ENCODE measurements at places on chromosomes 6 and 20.
A peak's percentile ranks its signal among the peaks of the same experiment; 100 is the strongest.

GRCh38 chr6:125507987-125508655 lies 206.4 kb upstream of the HDDC2 start:
- no peaks in the 10 kb centered on the region for H3K27me3 ChIP-seq
- H3K36me3 ChIP-seq = no peaks in the 10 kb centered on the region
- DNase-seq = no peak
- H3K4me1 ChIP-seq = peaks cover 27% of the 10 kb centered on the region

DNA sequence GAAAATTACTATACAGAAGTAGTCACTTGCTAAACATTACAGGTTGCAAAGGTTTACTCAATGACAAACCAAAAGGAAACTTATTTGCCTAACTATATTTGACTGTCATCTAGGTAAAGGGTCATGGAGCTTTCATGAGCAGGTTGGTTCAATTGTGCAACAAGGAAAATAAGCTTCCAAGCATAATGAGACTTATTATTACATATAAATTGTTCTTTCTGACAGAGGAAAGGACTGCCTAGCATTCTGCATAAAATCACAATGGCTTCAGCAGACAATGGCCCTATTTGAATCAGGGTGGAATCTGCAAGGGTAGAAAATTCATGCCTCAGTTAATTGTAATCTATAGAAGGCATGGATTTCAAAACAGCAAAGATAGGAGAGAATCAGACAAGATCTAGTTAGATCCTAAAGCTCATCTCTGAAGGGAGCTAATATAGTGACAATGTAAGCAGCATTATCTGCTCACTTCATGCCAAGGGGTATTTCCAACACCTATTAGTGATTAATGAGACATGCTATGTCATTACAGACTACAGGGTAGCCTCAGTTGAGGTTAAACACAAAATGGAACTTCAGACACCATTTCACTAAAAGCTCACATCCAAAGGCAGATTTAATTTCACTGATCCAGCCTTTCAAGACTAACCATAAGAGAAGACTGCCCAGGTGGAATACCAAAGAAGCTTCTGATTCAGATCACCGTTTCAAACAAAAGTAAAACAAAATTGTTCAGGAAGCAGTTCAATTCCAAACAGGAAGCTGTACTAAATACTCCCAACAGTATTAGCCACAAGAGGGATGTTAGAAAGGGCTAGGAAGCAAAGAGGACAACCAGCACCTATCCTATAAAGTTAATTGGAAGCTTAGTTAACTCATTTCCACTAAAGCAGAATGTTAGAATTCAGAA lies 8.5 kb downstream of the STAU1 start:
- DNase-seq = no peak
- H3K27ac ChIP-seq = peak overlapping the region; percentile 2
- peaks cover 17% of the 10 kb centered on the region for H3K4me1 ChIP-seq
- no peaks in the 10 kb centered on the region for H3K36me3 ChIP-seq

DNA sequence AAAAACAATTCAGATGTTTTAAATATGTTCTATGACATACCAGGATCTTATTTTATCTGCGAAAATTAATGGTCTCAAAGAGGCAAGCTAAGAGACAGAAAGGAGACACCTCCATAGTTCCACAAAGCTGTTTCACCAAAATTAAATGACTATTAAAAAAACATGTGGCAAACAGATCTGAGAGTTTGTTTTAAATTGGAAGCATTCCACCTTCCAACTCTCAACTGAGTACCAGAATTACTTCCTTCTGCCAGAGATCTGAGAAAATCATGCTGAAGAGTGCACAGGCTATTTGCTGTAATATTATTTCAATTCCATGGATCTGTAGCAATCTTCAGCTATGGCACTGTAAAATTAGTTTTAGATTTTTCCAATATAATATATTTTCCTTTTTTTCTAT lies 669.5 kb upstream of the MARCKS start:
- H3K4me1 ChIP-seq = peaks cover 40% of the 10 kb centered on the region
- peak overlapping the region; percentile 51 for H3K27ac ChIP-seq

DNA sequence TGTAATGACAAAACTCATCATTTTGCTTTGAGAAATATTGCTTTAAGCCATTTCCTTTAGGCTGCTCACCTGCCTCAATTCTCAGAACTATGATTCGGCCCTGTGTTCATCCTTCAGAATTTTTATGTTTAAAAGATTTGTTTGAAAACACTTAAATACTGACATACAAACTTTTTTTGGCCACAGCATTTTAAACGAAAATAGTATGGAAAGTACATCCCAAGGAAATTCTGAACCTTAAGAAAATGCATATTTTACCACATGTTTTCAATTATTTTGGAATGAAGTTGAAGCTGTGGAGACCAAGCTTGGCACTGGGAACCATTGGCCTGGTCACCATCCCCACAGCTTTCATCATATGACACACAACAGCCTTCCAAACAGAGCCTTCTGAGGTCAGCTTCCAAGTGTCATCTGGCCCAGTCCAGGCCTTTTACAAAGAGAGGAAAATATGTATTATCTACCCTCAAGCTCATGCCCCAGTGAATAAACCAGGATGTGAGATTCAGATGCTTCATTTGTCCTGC lies 83.3 kb downstream of the SOD2 start:
- no peaks in the 10 kb centered on the region for H3K27me3 ChIP-seq

DNA sequence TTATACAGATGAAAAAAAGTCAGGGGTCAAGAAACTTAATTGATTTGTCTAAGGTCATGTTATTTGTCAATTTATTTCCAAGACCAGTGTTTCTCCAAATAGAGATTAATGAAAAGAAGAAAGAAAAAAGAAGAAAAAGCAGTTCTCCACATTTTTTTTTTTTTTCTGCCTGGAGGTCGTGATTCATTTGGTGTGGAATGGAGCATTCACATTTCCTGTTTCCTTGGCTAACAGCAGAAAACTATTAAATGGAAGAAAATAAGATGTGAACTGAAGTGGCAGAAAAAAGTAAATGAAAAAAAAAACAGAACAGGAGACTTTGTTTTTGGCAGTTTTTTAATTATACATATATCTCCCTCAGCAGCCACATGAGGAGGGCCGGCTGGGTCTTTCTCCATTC lies 470.8 kb upstream of the ZNF337 start:
- no peak for DNase-seq
- H3K27ac ChIP-seq = peak overlapping the region; percentile 90
- no peaks in the 10 kb centered on the region for H3K36me3 ChIP-seq
- peak overlapping the region; percentile 47 for H3K4me3 ChIP-seq
- no peaks in the 10 kb centered on the region for H3K27me3 ChIP-seq

- no peak overlapping the region for H3K4me3 ChIP-seq
- no peak overlapping the region for H3K27ac ChIP-seq
- H3K4me1 ChIP-seq = peaks cover 6% of the 10 kb centered on the region
- no peak for DNase-seq
- no peaks in the 10 kb centered on the region for H3K36me3 ChIP-seq
Observed at GRCh38 chr20:17765017-17765416, 65.3 kb downstream of the BANF2 start.
